ENCODE measurements at places on chromosomes 12 and 14.

DNA sequence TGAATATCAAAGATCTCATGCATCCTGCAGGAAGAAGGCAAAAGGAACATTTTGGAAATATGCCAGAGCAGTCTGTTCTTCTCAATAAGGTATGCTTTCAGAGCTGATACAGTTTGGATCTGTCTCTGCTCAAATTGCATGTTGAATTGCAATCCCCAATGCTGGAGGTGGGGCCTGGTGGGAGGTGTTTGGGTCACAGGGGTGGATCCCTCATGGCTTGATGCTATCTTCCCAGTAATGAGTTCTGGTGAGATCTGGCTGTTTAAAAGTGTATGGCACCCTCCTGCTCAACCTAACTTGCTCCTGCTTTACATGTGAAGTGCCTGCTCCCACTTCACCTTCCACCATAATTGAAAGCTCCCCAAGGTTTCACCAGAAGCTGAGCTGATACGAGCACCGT lies 76.6 kb downstream of the RIN3 start:
- no peak for DNase-seq

- no peak for DNase-seq
Observed at GRCh38 chr14:74038020-74038859, 19.1 kb downstream of the BBOF1 start.

GRCh38 chr12:39588348-39588747 lies 31.3 kb downstream of the ABCD2 start:
- DNase-seq: no peak

GRCh38 chr12:52207895-52208294 lies 16.1 kb upstream of the KRT80 start:
- no peak for DNase-seq

DNA sequence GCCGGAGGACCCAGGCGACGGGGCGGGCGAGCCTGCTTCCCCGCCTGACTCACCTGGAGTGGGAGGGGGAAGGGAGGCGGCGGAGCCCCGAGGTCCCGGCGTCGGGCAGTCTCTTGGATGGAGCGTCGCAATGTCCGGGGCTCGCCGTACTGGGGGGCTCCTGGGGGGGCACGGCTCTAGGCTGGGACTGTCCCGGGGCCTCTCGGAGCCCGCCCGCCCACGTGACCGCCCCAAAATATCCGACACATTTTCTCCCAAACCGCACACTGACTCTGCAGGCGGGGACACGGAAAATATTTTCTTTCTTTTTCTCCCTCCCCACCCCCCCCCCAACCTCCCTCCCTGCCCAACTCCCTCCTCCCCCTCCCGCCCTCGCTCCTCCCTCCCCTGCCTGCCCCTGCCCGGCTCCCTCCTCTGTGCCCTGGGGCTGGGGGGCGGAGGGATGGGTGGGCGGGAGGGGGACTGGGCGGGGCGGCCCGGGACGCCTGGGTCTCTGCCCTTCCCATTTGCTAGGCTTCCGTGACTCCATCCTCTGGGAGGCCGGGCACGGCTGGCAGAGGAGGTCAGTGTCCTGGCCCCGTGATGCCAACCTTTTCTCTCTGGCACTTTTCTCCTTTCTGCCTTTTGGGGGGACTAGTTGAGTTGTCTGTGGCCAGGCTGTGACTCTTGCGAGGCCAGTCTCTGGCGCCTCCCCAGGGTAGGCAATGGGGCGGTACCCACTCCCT lies at the start of gene RARG:
Gene RARG (minus strand): TSS at position 289 of the 725 bp plus-strand sequence. CDS start 4,664 bp downstream, outside the sequence.
- peak; percentile 59 for DNase-seq

GRCh38 chr12:121889274-121889624 lies 659 bp downstream of the PSMD9 start:
- no peak for DNase-seq

DNA sequence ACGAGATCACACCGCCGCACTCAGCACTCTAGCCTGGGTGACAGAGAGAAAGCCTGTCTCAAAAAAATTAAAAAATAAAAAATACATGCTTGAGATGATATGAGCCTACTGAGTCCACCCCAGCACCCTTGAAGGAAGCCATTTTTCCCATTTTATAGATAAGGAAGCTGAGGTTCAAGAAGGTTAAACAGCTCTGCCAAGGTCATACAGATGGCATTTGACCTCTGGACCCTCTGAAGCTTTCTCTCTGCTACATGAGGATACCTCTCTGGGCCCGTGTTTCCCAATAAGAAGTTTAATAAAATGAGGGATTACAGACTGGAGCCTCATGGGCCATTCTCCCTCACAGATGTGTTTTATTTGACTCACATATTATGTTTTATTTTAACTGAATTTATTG lies 53.9 kb upstream of the PNMA1 start:
- no peak for DNase-seq

GRCh38 chr14:90523961-90524875 lies 127.4 kb downstream of the CALM1 start:
- DNase-seq: no peak

GRCh38 chr12:132886529-132887477 lies 602 bp downstream of the CHFR start:
- no peak for DNase-seq

- DNase-seq: no peak
Observed at GRCh38 chr12:83122623-83122934, 435.9 kb downstream of the TMTC2 start.

GRCh38 chr12:19450362-19450761 lies 11.1 kb downstream of the AEBP2 start:
- no peak for DNase-seq

- DNase-seq: no peak
Observed at GRCh38 chr12:112627851-112628250, 163.7 kb upstream of the RPH3A start.

- DNase-seq: no peak
Observed at GRCh38 chr14:67068251-67068650, 121.0 kb upstream of the GARIN2 start.

DNA sequence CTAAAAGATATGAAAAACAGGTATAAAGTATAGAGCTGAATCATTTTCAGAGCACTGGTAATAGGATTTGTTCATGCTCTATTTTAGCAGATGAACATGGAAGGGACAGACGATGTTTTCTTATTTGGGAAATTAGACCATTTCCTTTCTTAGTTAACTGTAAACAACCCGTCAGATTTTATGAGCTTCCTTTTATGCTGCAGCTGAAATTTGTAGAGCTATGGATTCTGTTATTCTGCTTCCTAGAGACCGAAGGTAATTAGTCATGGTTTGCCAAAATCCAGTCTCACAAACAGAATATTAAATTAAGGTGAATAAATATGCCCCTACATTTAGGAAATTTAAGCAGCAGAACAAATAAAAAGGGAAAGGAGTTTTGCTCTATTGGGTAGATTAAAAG lies 180.2 kb upstream of the SYT1 start:
- no peak for DNase-seq

DNA sequence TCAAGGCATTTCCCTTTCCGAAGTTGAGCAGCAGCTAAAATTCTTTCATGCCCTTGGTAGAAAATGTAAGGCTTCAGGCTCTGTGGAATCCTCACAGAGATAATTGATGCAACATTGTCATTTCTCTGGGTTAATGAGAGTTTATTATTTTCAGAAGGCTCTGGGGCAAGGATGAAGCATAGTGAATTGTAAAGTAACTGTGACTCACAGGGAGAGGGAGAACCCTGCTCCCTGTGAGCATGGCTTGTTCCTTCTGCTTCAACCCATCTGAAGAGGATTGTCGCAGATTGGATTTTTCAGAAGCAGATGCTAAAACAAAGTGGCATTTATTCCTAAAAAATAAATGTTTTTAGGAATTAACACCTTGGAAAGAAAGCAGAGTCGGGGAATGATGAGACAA lies 41.2 kb downstream of the APOBEC1 start:
- no peak for DNase-seq

GRCh38 chr12:83985084-83985483 lies 927.5 kb downstream of the SLC6A15 start:
- DNase-seq: no peak

All from stimulated activated CD8-positive, alpha-beta memory T cell treated with anti-CD3 and anti-CD28 coated beads, Interleukin-7, amount 100 ng/mL, for 48 hours (primary cell).